ENCODE measurements at places on chromosomes 12 and 14.

- DNase-seq: no peak
These were observed 422.3 kb downstream of the FUT8 start for GRCh38 chr14:65834812-65835211.

- peak; percentile 62 for DNase-seq
These were observed 155.1 kb downstream of the CEP83 start for GRCh38 chr12:94304566-94305061.

DNA sequence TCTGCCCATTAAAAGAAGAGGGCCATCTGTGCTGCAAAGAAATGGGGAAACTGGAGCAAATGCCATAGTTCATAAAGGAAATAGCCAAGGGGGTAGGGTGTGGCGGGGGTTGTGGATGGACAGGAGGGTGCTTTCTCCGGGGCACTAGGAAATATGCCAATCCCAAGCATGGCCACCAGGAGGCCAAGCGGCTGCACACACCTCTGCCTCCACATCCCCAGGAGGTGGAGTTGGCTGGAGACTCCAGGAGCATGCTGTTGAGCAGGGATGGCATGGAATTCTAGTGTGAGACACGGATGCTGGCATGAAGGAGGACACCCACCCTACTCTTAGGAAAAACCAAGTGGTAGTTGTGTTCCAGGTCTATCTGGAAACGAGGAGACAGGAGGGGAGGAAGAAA, 25.2 kb downstream of the NID2 start:
- DNase-seq: no peak

DNA sequence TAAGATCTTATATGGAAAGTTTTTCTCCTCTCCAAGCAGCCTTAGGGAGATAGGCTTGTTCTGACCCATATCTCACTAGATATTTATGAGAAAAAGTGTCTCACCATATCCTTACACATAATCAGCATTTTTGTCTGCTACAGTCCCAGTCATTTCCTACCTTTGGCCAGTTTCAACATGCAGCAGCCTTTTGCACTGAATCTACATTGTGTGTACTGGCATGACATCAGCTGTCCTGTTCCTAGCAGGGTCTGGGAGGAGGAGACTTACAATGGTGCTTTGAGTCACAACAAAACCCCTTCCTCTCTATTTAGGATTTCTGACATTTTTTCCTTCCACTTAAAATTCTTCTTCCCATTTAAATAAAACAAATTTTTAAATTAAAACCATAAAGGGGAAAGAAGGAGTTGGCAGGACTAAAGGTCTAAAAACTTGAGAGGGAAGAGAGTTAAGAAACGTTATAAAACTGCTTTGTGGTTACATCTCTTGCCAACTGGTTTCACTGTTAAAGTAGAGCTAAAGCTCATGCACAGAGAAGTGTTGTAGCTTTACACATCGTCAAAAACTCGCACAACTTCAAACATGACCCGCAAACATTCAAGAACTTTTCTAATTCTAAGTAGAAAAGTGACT, 53.3 kb upstream of the CERS5 start:
- peak; percentile 48 for DNase-seq

- DNase-seq: no peak
These were observed 11.4 kb upstream of the KRT74 start for GRCh38 chr12:52585066-52585465.

DNA sequence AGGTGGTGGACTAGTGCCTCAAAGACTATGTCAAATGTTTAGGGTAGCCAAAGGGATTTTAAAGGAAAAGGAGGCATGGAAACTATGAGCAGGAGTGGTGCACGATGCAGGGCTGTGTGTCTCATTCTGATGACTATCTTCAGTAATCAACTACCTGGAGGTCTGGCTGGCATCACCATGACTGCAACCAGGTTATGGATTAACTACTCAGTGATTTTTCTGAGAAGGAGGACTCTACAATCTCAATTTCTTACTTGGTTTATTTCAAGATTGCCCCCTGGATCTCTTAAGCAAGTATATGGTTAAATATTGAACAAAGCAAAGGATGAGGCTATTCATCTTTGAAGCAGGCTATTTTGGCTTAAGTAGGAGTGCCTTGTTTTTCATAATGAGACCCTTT, 19.2 kb upstream of the EDDM3A start:
- no peak for DNase-seq

DNA sequence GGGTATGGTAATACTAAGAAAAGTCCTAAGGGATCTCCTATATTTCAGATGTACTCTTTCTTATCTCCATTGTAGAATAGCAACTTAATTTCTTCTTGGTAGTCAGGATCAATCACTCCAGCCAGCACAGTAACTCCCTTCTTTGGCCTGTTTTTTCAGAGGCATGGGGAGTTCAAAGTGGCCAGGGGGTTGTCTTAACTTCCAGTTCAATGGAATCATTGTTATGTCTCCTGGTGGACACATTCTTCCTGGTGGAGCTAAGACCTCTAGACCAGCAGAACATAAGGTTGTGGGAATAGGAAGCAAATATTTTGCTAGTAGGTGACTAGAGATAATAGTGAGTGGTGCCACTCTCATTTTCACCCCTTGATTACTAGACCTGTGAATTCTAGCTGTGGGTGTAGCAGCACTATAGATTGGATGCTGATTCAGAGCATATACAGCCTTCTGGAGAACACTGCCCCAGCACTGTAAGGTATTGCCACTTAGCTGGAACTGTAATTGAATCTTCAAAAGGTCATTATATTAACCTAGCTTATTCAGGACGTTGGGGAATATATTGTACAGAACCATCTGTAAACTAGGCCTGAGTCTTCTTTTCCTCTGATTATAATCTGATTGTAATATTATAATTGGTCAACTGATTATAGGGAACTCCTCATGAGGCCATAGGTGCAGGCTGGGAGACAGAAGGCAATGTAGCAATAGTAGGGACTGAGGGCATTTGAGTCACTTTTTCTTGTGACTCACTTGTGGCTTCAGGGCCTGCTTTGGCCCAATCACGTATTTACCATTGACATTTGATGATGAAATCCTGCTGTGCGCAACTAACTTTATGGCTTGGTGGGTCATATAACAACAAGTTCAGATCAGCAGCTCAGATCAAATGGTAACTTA, 60.2 kb upstream of the ATP2B1 start:
- DNase-seq: peak; percentile 99

DNA sequence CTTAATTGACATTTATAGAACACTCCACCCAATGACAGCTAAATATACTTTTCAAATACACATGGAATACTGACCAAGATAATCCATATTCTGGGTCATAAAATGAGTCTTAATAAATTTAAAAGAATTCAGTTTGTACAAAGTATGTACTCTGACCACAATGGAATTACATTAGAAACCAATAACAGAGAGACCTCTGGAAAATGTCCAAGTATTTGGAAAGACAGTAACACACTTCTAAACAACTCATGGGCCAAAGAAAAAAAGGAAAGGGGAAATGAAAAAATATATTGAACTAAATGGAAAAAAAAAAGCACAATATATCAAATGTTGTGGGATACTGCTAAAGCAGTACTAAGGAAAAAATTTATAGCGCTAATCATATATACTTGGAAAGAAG, 52.0 kb downstream of the CRACR2A start:
- DNase-seq: peak; percentile 25

DNA sequence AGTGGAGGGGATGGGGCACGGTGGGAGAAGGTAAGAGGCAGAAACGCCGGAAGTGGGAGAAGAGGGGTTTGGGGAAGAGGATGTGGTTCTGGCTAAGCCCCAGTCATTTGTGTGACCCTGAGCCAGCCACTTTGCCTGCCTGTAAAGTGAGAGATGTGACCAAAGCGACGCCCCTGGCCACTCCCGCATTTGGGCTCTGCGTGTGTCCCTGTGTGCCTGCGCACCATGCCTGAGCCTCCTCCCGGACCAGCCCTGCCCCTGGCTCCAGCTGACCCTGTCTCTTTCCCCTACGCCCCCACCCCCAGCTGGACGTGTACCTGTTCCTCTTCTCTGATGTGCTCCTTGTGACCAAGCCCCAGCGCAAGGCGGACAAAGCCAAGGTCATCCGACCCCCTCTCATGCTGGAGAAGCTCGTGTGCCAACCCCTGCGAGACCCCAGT, 8.0 kb downstream of the PLEKHG6 start:
- DNase-seq: no peak

GRCh38 chr12:49365542-49365941, 1.7 kb upstream of the SPATS2 start:
- DNase-seq: peak; percentile 83

DNA sequence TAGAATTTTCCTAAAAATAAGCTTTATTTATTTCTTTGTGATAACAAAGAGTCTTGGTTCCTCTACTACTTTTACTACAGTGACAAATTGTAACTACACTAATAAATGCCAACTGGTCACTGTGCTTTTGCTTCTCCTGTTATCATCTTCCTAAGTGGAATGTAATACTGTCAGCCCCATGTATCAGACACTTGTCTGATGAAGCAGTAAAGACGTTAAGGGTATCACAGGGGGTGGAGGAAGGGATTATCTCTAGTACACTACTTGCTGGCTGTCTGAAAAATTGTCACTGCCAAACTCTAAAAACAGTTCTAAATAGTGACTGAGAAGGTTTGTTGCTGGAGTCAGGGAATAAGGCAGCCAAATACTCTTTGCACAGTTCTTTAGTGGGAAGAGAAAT, 11.3 kb downstream of the ASB8 start:
- no peak for DNase-seq

- DNase-seq: no peak
These were observed 53.6 kb upstream of the RIN3 start for GRCh38 chr14:92459950-92460421.

DNA sequence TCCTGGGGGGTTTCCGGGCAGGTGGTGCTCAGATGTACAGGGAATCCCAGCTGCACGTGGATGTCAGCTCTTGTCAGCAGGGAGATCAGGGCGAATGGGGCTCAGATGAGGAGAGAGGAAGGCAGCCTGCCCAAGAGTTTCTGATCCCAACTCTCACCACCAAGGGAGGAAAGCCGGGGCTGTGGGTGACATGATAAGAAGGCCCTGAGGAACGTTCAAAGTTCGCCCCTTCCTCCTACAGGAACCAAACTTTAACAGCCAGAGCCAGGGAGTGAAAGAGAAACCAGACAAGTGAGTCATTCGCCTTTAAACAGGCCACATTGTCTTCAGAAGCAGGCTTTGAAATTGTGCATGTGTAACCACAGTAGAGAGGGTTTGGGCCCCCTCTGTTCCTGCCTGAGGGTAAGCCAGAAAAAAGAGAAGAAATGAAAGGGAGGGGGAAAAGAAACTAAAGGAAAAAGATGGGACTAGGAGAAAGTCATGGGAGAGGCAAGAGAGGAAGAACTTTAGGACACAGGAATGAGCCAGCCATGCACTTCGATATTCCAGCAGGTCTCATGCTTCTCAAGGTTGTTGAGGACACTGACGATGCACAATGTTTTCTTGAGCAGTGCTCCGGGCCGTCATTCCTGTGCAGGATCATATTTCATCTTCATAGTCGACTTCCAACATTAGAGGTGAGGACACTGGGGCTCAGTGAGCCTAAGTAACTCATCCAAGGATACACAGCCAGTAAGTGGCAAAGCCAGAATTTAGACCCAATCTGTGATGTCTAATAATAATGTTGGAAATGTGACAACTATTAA, 691.4 kb upstream of the TBX3 start:
- peak; percentile 49 for DNase-seq

DNA sequence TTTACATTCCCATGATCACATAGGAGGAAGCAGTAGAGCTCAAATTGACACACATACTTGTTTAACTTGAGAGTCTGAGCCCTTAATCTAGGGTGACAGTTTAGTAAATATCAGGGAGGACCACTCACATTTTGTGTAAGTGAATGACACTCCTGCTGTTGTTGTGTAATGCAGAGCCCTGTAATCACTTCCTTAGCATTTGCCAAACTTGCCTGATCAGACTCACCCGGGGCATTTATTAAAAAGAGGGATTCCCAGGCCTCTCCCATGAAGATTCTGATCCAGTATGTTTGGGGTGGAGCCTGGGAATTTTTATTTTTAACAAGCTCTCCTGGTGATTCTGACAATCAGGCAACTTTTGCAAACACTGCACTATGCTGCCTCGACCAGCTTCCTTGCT, 119.6 kb downstream of the NUAK1 start:
- DNase-seq: no peak

- no peak for DNase-seq
These were observed 162.4 kb upstream of the DAAM1 start for GRCh38 chr14:59026081-59026480.

GRCh38 chr14:89027097-89027740, 202.8 kb downstream of the TTC8 start:
- no peak for DNase-seq

GRCh38 chr12:108641446-108642268, 8.0 kb upstream of the SELPLG start:
- no peak for DNase-seq

- DNase-seq: peak; percentile 12
These were observed 7.8 kb downstream of the ZDHHC22 start for GRCh38 chr14:77133720-77134338.

DNA sequence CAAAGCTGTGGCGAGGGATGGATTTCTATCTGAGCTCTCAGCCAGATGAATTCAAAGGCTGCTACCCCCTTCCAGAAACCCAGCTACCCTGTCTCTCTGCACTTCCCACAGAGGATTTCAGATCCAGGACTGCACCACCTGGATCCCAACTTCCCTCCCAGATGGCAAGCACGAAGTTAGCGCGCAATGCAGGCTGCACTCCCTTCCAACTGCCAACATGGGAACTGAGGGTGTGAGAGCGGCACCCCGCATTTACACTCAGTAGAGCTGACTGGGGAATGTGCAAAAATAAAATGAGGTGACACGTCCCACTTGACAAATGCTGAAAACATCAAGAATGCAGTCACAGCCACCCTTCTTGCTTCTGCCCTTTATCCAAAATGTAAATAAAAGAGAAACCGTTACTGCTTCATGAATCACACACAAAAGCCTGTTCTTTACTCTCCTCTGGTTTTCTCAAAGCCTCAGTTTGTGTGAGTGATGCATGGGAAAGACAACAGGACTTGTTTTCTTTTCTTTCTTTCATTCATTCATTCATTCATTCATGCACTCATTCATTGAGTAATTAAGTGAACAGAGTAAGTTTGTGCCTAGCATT, 85.7 kb downstream of the ITPK1 start:
- no peak for DNase-seq

DNA sequence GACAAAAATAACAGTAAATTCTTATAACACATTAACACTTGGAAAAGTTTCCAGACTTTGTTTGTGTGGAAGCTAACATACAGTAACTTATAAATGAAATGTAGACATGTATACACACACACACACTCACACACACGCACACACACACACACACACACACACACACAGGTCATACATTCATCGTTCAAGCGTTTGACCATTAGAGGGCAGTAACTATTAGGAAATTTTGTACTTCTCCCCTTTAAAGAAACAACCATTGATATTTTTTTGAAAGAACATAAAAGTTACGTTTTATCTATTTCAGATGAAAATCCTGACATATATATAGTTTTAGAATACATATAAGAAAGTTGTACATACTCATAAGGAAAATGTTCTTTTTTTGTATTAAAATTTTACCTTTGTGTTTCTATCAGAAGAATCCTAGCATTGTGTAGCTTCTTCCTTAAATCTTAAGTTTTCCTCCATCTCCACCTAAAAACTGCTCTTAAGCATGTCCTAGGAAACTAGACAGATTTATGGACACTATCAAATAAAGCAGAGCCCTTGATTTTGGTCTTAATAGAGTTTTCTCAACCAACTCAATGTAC, 29.0 kb downstream of the PTPRQ start:
- DNase-seq: peak; percentile 74

Measured in HFFc6 (cell line).